CD4-positive, alpha-beta T cell (primary cell): ENCODE measurements at places on chromosomes 1 and 21.

- H3K4me1 ChIP-seq: peaks cover 41% of the 10 kb centered on the region
- no peaks in the 10 kb centered on the region for H3K27me3 ChIP-seq
- no peak overlapping the region for H3K27ac ChIP-seq
- no peaks in the 10 kb centered on the region for H3K36me3 ChIP-seq
These were observed 832 bp downstream of the CCSAP start for GRCh38 chr1:229341774-229342655.

- no peaks in the 10 kb centered on the region for H3K4me1 ChIP-seq
- DNase-seq: no peak
- no peaks in the 10 kb centered on the region for H3K36me3 ChIP-seq
- no peaks in the 10 kb centered on the region for H3K27me3 ChIP-seq
These were observed 500.7 kb upstream of the NFIA start for GRCh38 chr1:60581455-60582220.

DNA sequence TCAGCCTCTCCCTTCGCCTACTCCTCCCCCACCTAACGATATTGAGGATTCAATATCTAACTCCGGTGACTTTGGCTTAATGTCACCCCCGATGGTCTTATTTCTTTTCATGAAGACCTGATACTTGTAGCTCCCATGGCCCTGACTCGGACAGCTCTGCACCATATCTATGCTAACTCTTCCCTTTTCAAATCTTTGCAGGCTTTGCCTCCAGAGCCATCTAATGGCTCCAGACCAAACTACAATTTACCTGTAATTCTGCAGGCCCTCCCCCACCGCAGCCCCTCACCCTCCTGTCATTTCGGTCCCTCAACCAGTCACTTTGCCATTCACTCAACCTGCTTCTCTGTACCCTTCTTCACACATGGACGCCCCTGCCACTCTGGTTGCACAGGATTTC is 7.9 kb upstream of the GSTM5 start:
- H3K36me3 ChIP-seq: no peaks in the 10 kb centered on the region
- DNase-seq: no peak
- no peak overlapping the region for H3K27ac ChIP-seq
- no peaks in the 10 kb centered on the region for H3K27me3 ChIP-seq

GRCh38 chr1:225380691-225381090 is 47.1 kb downstream of the LBR start:
- no peak for DNase-seq
- H3K4me1 ChIP-seq: no peaks in the 10 kb centered on the region
- H3K27ac ChIP-seq: no peak overlapping the region
- H3K4me3 ChIP-seq: no peak overlapping the region
- no peaks in the 10 kb centered on the region for H3K27me3 ChIP-seq
- H3K36me3 ChIP-seq: no peaks in the 10 kb centered on the region

DNA sequence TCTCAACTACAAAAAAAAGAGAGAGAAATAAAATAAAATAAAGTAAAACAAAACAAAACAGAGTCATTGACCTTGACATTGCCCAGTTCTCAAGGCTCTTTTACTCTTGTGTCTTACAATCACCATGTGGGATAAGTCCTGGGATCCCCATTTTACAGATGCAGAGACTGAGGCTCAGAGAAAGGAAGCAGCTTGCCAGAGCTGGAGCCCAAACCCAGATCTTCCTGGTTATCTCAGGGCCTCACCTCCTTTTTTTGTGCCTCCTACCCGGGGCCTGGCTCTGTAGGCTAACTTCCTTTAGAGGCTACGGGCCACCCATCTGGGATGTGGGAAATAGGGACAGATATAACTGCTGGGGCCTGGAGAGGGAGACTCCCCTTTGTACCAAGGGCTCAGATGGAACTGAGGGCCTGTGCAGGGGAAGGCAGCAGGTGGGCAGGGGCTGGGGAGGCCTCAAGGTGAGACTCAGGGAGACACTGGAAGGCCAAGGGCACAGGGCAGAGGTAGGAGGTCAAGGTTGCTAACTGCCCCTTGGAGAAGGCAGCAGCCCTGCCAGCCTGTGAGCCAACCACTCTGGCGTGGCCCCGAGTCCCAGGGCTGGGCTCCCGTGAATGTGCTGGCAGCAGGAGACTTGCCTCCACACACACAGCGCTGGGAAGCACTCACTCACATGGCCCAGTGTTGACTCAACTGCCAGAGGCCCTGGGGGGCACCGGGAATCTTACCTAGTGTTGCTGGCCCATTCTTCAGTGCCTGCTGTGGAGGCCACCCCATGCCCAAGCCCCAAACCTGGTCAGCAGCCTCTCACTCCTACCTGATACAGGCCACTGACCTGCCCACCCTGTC is 6.5 kb upstream of the ECE1 start:
- H3K4me1 ChIP-seq: peaks cover 98% of the 10 kb centered on the region
- H3K36me3 ChIP-seq: peaks cover 3% of the 10 kb centered on the region
- DNase-seq: no peak
- H3K27me3 ChIP-seq: no peaks in the 10 kb centered on the region
- no peak overlapping the region for H3K4me3 ChIP-seq
